Stimulated activated CD8-positive, alpha-beta memory T cell treated with anti-CD3 and anti-CD28 coated beads, Interleukin-4, amount 100 ng/mL, for 48 hours (primary cell): ENCODE measurements at places on chromosomes 11 and 22.

- DNase-seq: no peak
These were observed 70.1 kb downstream of the PDE3B start for GRCh38 chr11:14713496-14714244.

DNA sequence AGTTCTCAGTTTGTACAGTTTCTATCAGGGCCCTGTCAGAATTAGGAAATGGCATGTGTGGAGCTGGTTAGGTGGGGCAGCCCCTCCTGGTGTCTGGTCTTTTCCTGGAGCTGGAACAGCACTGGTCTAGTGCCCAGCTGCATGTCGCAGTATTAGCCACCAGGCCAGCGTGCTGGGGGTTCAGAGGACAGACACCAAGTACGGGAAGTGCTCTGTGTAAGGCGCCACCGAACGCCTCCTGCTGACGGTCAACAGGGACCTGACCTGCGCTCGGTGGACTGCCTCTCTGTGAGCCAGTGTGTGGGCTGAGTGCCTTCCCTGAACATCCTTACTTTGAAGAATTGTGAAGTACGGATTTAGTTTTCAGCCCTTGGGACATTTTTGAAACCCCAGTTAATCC, 33.9 kb downstream of the AP2A2 start:
- no peak for DNase-seq

DNA sequence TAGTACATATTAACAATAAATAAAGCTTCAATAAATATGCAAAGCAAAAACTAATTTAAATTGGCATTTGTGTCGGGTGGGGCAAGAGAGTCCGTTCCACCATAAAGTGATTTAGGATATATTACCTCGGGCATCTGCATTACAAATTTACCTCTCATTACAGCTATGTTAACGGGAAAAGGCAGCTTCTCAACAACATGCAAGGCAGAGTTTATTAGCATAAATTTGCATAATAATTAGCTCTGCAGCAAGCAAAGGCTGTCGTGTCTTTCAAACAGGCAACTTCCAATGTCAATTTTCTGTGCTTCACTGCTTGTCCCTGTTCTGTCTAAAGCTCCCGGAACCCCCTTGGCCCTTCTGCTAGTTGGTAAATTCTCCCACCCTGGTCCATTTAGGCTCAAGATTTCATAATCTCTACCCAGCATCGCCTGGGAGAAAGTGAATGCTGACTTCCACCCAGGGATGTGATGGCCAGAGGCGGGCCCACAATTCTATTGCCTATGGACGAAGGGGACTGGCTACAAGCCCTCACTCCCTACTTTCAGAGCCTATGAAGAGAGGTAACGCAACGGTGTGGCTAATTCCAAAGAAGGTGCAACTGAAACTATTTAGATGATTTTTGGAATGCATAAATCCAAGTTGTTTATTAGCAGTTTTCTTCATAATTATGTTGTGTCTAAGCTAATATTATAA, 462.1 kb downstream of the OPCML start:
- no peak for DNase-seq

- DNase-seq: no peak
These were observed 103.8 kb downstream of the GRIK4 start for GRCh38 chr11:120615391-120615790.

- DNase-seq: no peak
These were observed 552 bp downstream of the DSCAML1 start for GRCh38 chr11:117796456-117796871.

GRCh38 chr11:99773646-99774045, 752.9 kb downstream of the CNTN5 start:
- no peak for DNase-seq

GRCh38 chr11:107427569-107428180, 29.9 kb downstream of the CWF19L2 start:
- no peak for DNase-seq

DNA sequence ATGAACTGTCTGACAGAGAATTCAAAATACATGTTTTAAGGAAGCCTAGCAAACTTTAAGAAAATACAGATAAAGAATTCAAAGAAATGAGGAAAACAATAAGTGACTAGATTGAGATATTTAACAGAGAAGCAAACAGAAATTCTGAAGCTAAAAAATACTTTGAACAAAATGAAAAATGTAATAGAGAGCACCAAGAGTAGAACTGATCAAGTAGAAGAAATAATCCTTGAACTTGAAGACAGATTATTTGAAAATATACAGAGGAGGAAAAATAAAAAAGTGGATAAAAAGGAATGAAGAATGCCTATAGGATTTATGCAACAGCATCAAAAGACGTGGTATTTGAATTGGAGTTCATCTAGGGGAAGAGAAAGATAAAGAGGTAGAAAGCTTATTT, 101.9 kb upstream of the OR4B1 start:
- DNase-seq: no peak

- no peak for DNase-seq
These were observed 37.8 kb downstream of the PPFIBP2 start for GRCh38 chr11:7551571-7551970.

GRCh38 chr22:27129266-27129665, 471.9 kb downstream of the MIAT start:
- DNase-seq: no peak

GRCh38 chr11:69284081-69284511, 9.9 kb upstream of the MYEOV start:
- DNase-seq: no peak

DNA sequence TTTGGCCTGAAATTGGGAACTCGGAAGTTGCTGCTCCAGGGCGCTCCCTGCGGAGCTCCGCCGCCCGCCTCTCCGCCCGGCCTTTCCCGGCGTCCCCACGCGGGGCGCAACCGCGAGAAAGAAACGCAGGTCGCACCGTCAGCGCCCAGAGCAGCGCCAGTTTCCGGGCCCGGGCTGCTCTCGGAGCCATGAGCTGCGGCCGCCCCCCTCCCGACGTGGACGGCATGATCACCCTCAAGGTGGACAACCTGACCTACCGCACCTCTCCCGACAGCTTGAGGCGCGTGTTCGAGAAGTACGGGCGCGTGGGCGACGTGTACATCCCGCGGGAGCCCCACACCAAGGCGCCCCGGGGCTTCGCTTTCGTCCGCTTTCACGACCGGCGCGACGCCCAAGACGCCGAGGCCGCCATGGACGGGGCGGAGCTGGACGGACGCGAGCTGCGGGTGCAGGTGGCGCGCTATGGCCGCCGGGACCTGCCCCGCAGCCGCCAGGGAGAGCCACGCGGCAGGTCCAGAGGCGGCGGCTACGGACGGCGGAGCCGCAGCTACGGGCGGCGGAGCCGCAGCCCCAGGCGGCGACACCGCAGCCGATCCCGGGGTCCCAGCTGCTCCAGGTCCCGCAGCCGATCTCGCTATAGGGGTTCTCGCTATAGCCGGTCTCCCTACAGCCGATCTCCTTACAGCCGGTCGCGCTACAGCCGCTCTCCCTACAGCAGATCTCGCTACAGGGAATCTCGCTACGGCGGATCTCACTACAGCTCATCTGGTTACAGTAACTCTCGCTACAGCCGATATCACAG, 521 bp downstream of the SRSF8 start:
- peak; percentile 82 for DNase-seq

GRCh38 chr11:66052664-66052982, 459 bp downstream of the SF3B2 start:
- no peak for DNase-seq

DNA sequence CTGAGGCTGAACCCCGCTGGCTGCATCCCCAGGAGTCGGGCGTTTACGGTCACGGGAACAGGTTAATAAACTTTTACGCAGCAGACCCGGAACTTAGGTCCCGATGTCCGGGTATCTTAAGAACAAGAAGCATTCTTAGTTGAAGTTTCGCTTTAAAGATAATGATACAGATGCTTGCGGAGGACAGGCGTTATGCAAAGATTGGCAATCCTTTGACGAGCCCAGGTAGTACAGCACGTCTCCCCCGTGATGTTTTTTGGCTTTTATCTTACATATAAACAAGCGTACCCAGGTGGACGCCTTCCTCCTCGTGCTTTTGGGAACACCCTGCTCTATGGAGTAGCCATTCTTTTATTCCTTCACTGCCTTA, 871 bp upstream of the TOLLIP start:
- no peak for DNase-seq

GRCh38 chr11:117381481-117382387, 54.1 kb downstream of the CEP164 start:
- DNase-seq: no peak

GRCh38 chr11:57964660-57965059, 59.0 kb upstream of the OR9Q1 start:
- no peak for DNase-seq

DNA sequence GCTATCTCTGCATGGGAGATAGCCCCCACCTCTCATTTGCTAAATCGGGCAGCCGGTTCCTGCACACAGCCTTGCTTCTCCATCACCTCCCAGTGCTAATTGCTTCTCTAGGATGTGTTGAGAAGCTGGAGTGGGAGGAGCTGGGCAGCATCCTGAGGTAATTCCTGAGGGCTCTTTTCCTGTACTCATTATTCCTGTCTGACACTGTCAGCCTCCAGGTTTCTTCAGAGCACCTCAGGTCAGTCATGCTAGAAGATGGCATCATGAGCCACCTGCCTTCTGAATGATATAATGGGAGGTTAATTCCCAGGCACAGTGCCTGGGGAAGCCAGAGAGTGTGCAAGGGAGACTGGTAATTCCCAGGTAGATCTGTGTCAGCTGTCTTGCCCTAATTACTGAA, 133.0 kb downstream of the RAB38 start:
- no peak for DNase-seq

DNA sequence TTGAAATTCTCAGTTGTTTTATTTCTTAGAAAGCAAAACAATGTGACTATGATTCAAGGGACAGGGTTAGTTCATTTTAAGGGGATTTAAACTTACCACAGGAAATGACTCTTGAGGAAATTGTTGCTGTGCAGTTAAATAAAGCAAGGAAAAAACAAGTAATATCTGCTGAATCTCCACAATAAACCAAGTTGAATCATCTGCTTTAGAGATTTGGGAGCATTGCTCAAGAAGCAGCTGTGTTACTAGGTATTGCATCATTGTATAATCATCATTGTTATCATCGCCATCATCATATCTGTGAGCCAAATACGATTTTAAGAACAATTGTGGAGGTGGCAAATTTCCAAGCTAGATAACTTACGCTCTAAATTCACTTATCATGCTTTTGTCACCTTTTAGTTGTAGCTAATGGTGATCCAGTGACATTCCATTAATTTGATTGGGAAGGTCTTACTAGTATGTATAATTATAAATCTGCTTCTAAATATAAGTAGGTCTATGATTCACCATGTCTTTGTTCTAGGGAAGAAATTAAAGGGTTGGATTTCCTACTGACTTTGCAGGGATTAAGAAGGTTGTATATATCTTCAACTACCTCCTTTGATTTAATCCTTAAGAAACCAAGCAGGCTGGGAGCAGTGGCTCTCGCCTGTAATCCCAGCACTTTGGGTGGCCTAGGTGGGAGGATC, 19.9 kb downstream of the MMP10 start:
- DNase-seq: no peak

DNA sequence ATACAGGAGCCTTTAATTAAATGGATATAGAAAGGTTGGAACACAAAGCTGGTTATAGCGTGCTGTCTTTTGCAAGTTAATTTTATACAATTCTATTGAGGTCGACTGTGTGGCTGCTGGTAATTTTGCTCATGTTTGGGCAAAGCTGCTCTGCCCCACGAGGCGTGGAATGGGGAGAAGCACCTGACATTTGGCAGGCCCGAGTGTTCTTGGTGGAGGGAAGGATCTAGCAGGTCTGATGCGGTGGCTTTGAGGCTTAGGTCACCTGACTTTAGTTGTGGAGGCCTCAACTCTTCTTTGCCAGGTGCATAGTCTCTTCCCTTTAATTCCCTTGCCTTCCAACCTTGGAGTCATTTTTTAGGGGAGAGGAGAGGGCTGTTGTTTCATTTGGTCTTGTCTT, 97.3 kb downstream of the ZBTB16 start:
- DNase-seq: no peak

- no peak for DNase-seq
These were observed 104.2 kb downstream of the WT1 start for GRCh38 chr11:32331098-32331497.

DNA sequence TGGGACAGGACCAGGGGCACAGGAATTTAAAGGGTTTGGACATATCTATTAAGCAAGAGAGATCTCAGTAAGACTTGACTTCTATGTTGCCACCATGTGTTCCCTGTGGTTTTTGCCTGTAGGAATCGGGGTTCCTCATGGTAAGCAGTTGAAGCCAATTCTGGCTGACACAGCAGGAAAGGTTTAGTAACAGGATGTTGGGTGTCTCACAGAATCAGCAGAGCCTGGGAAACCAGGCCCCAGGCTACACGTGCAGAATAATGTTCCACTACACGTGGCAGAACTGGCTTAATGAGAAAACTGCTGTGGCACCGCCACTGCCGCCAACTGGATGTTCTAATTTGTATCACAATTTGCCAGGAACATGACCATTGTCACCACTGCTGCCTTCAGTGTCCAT, 264.6 kb upstream of the PLET1 start:
- DNase-seq: no peak

GRCh38 chr11:962688-963087, 37.0 kb downstream of the AP2A2 start:
- DNase-seq: no peak

DNA sequence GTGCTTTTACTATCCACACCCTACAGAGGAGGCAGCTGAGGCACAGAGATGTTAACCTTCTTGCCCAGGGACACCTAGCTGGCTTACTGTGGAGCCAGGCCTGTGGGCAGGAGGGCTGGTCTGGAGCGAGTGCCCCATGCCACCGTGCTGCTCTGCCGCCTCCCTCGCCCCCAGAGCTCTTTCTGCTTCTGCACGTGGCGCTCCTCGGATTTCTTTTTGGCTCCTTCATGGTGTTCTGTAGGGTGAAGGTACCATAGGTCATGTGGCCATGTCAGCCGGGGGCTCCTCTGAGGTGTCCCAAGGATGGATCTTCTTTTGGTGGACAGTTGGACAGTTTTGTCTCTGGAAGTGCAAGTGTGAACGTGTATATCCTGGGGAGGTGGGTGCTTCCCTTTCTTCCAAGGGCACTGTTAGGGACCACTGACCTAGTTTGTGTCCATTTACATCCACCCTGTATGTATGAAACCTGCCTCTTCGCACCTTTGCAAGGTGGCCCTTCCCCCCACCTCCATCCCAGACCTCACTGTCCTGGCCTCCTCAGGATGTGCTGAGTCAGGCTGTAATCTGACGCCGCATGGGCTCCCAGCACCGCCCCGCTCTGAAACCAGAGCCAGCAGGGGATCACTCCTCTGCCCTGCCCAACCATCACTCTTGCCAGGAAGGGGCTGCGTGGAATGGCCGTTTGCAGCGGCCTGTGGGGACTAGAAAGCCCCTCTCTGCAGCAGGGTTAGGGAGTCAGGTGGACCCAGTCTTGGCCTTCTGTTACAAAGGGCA, 31.7 kb downstream of the POLR3H start:
- no peak for DNase-seq

DNA sequence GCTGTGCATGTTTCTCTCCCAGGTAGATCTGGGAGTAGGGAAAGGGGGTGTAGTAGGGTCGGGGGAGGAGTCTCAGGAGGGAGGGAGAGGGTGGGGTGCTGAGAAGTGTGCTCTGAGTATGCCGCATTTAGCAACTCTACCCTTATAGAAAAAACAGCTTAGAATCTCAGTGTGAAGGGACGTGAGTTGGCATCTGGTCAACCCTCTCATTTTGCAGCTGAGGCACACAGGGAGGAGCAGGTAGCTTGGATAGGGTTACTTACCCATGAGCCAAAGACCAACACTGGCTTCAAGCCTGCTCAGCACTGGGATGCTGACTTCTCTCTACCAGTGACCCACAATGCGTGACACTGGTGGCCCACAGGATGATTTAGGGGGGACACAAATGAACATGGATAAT, 95.9 kb downstream of the FBXO7 start:
- DNase-seq: no peak

- no peak for DNase-seq
These were observed 146.2 kb upstream of the RASSF10 start for GRCh38 chr11:12862696-12863469.
